CD4-positive, CD25-positive, alpha-beta regulatory T cell (primary cell): ENCODE measurements at places on chromosomes 11 and 22. TPM values are rescaled to one million over a fixed set of nuclear protein-coding genes. Genes with fewer than 3 reads are reported as not detected.

The DLG2 gene
- polyA plus RNA-seq = 0.94 TPM

GRCh38 chr11:94211261-94211830, 82.7 kb downstream of the PANX1 start:
- no peak for DNase-seq
- H3K4me1 ChIP-seq = no peaks in the 10 kb centered on the region
- H3K27me3 ChIP-seq = no peaks in the 10 kb centered on the region

The RASGRP2 gene
- 169 TPM for polyA plus RNA-seq

- peaks cover 74% of the 10 kb centered on the region for H3K36me3 ChIP-seq
- H3K27ac ChIP-seq = no peak overlapping the region
- H3K4me1 ChIP-seq = peaks cover 59% of the 10 kb centered on the region
- DNase-seq = no peak
- no peaks in the 10 kb centered on the region for H3K27me3 ChIP-seq
These were observed 8.0 kb downstream of the RBM14 start for GRCh38 chr11:66624450-66624849.

- no peaks in the 10 kb centered on the region for H3K4me1 ChIP-seq
- H3K27ac ChIP-seq = no peak overlapping the region
- no peak for DNase-seq
- H3K4me3 ChIP-seq = no peak overlapping the region
- no peaks in the 10 kb centered on the region for H3K27me3 ChIP-seq
These were observed 17.1 kb upstream of the CSRP3 start for GRCh38 chr11:19218786-19219460.

The MUC2 gene
- not detected for polyA plus RNA-seq

GRCh38 chr11:73167363-73167954, 25.3 kb upstream of the FCHSD2 start:
- DNase-seq = no peak
- no peaks in the 10 kb centered on the region for H3K36me3 ChIP-seq
- H3K4me3 ChIP-seq = no peak overlapping the region
- no peaks in the 10 kb centered on the region for H3K4me1 ChIP-seq
- H3K27me3 ChIP-seq = no peaks in the 10 kb centered on the region

The HOATZ gene
- not detected for polyA plus RNA-seq

- H3K27ac ChIP-seq = no peak overlapping the region
- H3K36me3 ChIP-seq = no peaks in the 10 kb centered on the region
- H3K4me1 ChIP-seq = no peaks in the 10 kb centered on the region
- H3K27me3 ChIP-seq = no peaks in the 10 kb centered on the region
- peak; percentile 64 for DNase-seq
These were observed 11.8 kb downstream of the TIGD3 start for GRCh38 chr11:65366340-65366773.

The SLC29A2 gene
- polyA plus RNA-seq = 0.83 TPM

GRCh38 chr11:75399344-75400145, at the start of gene RPS3:
Gene RPS3, plus strand, starts transcription at chr11:75399518. Its CDS starts 30 bp downstream, at chr11:75399548.
- H3K27me3 ChIP-seq = no peaks in the 10 kb centered on the region
- peak within 1 kb of the TSS; percentile 89 for H3K4me3 ChIP-seq
- DNase-seq = peak; percentile 93
- H3K27ac ChIP-seq = peak within 1 kb of the TSS; percentile 92

GRCh38 chr11:796565-797295, 1.4 kb downstream of the SLC25A22 start:
- H3K4me1 ChIP-seq = peaks cover 38% of the 10 kb centered on the region
- H3K36me3 ChIP-seq = peaks cover 8% of the 10 kb centered on the region
- DNase-seq = no peak
- no peaks in the 10 kb centered on the region for H3K27me3 ChIP-seq
- peak overlapping the region; percentile 70 for H3K4me3 ChIP-seq

The SMC1B gene
- not detected for polyA plus RNA-seq

The ADM2 gene
- 0.20 TPM for polyA plus RNA-seq

- no peaks in the 10 kb centered on the region for H3K27me3 ChIP-seq
- no peak overlapping the region for H3K27ac ChIP-seq
- H3K4me3 ChIP-seq = no peak overlapping the region
- no peaks in the 10 kb centered on the region for H3K4me1 ChIP-seq
- no peak for DNase-seq
These were observed 49.5 kb upstream of the RFPL3 start for GRCh38 chr22:32308191-32308590.

- no peak overlapping the region for H3K4me3 ChIP-seq
- no peak overlapping the region for H3K27ac ChIP-seq
- H3K27me3 ChIP-seq = no peaks in the 10 kb centered on the region
- no peak for DNase-seq
- no peaks in the 10 kb centered on the region for H3K4me1 ChIP-seq
- no peaks in the 10 kb centered on the region for H3K36me3 ChIP-seq
These were observed 487.8 kb downstream of the BUD13 start for GRCh38 chr11:116285026-116285425.

GRCh38 chr22:38881997-38882879, 10.2 kb upstream of the CBX6 start:
- H3K27ac ChIP-seq = no peak overlapping the region
- no peak for DNase-seq
- H3K4me1 ChIP-seq = no peaks in the 10 kb centered on the region
- H3K4me3 ChIP-seq = no peak overlapping the region
- H3K27me3 ChIP-seq = no peaks in the 10 kb centered on the region
- no peaks in the 10 kb centered on the region for H3K36me3 ChIP-seq

The OR10A2 gene
- polyA plus RNA-seq = not detected
